ENCODE measurements at places on chromosomes 7 and 10.
A peak's percentile ranks its signal among the peaks of the same experiment; 100 is the strongest.

DNA sequence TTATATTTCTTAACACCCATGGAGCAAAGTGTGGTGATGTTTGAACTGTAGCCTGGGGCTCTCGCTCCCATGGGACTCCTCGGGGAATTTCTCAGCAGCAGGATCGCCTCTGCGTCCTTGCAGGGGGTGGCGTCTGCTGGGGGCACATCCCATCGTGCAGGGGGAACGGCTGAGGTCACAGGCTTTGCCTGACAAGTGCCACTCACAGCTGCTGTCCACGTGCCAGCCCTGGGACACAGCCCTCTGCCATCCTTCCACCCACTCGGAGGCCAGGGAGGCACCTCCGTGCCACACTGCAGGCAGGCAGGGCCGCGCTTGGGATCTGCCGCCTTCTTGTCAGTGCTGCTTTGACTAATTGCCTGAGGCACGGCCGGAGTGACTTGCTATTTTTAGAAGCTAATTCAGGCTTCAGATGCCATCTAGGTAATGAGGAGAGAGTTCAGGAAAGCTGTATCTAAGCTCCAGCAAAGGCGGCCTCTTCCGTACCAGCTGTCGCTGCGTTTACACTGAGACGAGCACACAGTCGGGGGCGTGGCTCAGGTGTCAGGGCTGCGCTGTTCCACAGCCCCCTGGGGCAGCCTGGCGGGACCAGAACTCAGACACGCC is 45.7 kb downstream of the PITRM1 start:
- no peak for DNase-seq

- DNase-seq, result no peak
These were observed 319 bp upstream of the STX1A start for GRCh38 chr7:73719806-73720169.

- no peak for DNase-seq
These were observed 252.7 kb downstream of the SKIDA1 start for GRCh38 chr10:21272643-21273399.

GRCh38 chr10:26422977-26423376 is 15.2 kb upstream of the APBB1IP start:
- DNase-seq, result no peak

DNA sequence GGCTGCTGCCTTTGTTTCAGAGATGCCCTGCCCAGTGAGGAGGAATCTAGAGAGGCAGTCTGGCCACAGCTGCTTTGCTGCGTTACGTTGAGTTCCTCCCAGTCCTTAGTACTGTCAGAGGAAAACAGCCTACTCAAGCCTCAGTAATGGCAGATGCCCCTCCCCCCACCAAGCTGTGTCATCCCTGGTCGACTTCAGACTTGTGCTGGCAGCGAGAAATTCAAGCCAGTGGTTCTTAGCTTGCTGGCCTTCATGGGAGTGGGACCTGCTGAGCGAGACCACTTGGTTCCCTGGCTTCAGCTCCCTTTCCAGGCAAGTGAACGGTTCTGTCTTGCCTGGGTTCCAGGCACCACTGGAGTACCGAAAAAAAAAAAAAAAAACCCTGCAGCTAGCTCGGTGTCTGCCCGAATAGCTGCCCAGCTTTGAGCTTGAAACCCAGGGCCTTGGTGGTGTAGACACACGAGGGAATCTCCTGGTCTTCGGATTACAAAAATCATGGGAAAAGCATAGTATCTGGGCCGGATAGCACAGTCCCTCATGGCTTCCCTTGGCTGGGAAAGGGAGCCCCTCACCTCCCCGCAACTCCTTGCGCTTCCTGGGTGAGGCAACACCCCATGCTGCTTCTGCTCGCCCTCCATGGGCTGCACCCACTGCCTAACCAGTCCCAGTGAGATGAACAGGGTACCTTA is 9.1 kb downstream of the SDHAF3 start:
- DNase-seq, result no peak

DNA sequence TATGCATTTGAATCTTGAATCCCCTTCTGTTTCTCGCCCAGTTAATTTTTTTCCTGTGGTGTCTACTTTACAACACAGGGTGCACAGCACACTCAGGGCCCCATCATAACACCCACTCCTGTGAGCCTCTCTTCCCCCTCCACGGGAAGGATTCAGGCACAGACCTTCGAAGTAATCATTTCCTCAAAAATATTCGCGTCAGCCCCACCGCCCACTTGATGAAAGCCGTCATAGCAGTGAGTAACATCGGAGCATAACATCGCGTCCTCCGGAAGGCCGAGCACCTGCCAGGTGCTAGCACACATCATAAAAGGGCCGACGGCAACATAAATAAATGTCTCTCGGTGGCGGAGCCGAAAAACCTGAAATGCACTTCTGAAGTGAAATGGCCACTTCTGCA is 201.7 kb upstream of the ADARB2 start:
- peak; percentile 22 for DNase-seq

DNA sequence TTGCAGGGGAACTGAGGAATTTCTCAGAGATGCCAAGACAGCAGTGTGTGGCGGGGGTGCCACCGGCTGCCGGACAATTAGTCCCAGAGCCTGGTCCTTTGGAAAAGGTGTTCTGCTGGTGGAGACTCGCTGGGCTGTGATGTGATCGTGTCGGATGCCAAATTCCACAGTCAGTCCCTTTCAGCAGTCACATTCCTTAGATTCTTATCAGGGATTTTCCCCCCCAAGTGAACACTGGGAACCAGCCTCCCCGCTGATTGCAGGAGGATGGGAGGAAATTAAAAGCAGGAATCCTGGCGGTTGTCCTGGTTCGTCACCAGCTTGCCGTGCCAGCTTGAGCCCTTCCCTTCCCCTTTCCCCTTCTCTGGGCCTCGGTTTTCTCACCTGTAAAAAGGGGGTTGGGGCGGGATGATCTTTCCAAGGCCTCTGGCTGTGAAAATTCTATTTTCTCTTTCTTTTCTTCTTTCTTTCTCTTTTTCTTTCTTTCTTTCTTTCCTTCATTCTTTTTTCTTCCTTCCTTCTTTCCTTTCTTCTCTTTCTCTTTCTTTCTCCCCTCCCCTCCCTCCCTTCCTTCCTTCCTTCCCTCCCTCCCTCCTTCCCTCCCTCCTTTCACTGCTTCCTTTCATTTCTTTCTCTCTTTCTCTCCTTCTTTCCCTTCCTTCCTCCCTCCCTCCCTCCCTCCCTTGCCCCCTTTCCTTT is 39.6 kb downstream of the COL26A1 start:
- no peak for DNase-seq

DNA sequence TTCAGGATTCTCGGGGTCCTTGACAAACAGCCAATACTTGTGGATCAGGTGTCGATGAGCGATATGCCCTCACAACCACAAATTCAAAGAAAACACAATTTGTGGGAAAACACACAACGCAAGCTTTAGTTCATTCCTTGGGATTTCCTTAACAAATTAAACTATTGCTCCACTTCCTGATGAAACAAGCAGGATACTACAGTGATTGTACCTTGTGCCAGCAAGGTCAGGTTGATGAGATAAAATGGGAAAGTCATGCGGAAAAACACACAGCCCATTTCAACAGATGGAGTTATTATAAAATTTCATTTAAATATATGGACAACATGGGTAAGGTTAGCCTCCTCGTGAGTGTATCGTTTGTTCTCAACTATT is 8.8 kb upstream of the RHOBTB1 start:
- no peak for DNase-seq

GRCh38 chr7:78260826-78261225 is 462.3 kb downstream of the PHTF2 start:
- no peak for DNase-seq

GRCh38 chr7:30799206-30799975 is 28.2 kb downstream of the MINDY4 start:
- no peak for DNase-seq
